Stimulated activated CD4-positive, alpha-beta T cell treated with anti-CD3 and anti-CD28 coated beads, Interleukin-1b, Interleukin-23, amount 100 ng/mL, for 1 hour (primary cell): ENCODE measurements at places on chromosomes 5 and 9.

DNA sequence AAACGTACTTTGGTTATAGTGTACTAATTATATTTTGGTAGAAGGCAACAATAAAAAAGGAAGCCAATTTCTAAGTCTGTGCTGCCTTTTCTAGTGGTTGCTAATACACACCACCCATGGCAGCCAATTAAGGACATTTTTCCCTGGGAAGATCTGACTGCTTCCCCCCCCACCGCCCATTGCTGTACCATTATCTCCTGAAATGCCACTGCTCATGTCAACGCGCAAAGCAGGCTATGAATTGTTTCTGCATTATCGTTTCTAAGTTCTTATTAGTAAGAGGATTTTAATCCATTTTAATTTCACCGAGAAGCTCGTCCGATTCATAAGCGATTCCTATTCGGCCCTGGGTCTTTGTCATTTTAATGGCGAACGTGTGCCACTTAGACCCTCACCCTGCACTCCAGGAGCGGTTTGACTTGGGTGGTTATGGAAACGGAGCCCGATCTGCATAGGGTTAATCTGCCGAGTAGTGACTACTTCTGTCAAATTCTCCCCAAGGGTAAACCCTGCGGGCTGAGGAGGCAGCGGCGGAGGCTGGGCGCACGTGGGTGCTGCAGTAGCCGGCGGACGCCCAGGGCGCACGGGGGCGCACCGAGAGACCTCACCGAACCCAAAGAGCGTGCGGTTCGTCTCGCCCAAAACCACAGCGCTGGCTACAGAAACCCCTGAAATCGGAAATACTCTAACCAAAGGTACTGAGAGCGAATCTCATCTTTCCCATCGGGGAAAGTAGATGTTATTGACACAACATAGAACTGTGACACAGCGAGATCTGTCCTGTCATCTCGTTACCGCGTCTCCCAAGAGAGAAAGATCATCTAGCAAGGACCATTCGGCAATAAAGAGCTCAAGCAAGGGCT lies 55.8 kb upstream of the SHC3 start:
- no peak for DNase-seq

GRCh38 chr9:12415361-12415760 lies 277.8 kb upstream of the TYRP1 start:
- DNase-seq: no peak

DNA sequence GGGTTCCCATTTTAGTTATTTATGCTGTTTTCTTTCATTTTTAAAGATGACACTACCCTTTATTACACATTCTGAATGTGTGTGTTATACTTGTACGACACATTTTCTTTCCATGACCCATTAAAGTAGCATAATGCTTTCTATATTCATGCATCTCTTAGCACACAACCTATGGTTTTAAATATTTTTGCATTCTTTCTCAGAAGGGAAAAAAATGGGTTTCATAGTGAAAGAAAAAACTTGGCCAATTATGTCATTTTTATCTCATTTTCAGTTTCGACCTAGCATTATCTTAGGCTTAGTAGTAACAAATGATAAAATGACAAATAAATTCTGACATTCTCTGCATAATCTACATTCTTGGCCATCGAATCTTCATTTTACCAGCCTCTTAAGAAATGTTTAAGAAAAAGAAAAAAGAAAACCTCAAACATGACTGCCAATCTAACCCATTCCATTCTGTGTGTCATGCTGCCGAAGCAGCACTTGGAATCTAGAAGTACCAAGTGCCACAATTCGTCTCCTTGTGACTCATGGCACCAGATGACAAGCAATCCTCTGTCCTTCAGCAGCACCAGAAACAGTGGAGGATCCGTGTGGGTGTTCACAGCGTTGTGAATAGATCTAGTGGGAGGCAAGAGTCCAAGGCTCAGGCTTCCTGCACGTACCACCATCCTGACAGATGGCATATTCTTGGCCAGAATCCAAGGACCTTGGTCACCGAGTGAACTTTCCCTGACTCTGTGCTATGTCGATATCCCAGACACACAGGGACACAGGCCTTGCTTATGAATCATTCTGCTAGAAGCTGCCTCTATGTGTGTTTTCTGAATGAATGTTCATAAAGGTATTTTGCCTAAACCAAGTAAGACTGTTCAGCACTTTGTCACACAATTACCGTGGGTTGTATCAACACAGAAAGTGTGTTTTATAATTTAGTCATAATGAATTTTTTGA lies 502.7 kb downstream of the NR2F1-AS1 start:
- DNase-seq: no peak

- no peak for DNase-seq
These were observed 40.7 kb downstream of the NR3C1 start for GRCh38 chr5:143362664-143363227.

DNA sequence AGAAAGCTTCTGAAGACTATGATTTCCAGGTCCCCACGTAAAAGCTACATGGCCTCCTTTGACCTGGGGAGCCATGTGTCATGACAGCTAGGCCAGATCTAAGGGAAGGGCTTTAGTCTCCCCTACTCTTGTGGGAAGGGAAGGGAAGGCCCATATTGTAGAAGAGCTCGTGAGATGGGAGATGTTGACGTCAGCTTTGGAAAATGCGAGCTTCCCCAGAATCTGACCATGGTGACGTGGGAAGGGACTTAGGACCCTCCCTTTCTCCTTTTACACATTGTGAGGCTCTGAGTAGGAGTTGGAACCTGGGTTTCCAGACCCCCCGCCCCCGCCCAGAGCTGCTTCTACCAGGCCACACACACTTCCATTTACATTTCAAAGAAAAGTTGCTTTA lies 165.5 kb downstream of the SYK start:
- no peak for DNase-seq

DNA sequence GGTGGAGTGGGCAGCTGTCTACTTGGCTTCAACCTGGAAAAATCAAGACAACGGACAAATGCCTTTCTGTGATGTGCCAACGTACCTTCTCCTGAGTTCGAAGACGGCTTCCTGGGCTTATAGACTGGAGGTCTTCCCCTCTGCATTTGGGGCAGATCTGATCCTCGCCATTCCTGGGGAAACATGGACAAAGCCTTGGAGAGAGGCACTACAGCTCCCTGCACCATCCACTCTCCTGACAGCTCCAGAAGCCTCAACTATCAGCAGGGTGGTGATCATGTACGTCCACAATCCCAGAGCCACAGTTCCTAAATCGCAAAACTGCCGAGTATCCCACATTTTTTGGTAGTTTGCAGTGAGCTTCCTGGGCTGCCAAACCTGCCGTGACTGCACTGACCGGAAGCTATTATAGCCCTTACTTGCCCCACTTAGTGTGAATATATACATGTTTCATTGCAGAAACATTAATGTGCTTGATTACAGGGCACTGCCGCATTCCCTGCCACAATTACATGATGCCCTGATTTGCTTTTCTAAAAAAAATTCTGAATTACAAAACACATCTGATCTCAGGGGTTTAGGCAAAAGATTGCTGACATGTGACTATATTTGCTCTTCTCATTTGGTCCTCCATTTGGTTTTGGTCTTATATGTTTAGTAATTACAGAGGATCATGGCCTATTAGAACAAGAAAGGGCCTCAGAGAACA lies 2.8 kb downstream of the TRAF1 start:
- DNase-seq: no peak
